ENCODE measurements at places on chromosomes 5 and 9.

- no peak for DNase-seq
Observed at GRCh38 chr9:21096172-21096900, 18.6 kb upstream of the IFNB1 start.

GRCh38 chr5:160744268-160745101 lies 107.5 kb downstream of the ATP10B start:
- DNase-seq, result no peak

- DNase-seq, result peak; percentile 45
Observed at GRCh38 chr5:74865804-74866595, at the start of gene FAM169A. TSS of gene FAM169A (minus strand) at chr5:74866387. CDS start at chr5:74841676, 24,711 bp downstream.

DNA sequence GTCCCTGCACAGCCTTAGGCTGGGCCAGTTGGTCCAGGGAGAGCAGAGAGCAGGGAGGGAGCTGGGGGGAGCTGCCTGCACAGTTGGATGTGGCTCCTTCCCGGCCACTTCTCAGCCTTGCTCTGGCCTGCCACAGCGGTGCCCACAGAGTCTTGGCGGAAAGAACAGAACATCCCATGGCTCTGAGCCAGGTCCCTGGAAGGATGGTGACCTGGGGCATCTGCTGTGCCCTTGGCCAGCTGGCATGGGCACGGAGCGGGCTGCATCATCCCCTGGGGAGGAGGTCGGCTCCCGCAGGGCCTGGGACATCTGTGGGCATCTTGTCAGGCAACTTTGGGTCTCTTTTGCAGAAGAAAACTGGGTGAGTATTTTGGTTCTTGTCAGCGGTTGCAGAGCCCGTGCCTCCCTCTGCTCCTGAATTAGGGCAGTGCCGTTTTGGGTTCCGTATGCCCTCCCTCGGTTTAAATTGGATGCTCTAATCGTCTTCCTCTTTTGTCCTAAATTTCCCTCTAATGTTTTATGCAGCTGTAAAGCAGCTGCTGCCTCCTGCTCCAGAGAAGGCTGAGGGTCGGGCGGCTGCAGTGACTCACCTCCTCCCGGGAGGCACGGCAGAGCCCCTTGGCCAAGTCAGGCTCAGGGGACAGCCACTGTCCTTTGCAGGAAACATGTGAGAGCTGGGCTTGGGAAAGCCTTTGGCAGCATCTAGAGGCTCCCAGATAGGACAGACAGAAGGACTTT lies 10.5 kb upstream of the NACC2 start:
- DNase-seq, result no peak

GRCh38 chr5:180784497-180785097 lies 18.0 kb downstream of the MGAT1 start:
- peak; percentile 53 for DNase-seq

GRCh38 chr9:90169490-90169889 lies 473.1 kb downstream of the DIRAS2 start:
- no peak for DNase-seq

Measured in central memory CD8-positive, alpha-beta T cell (primary cell).